ENCODE measurements at places on chromosomes 7 and 10.
A peak's percentile ranks its signal among the peaks of the same experiment; 100 is the strongest.

DNA sequence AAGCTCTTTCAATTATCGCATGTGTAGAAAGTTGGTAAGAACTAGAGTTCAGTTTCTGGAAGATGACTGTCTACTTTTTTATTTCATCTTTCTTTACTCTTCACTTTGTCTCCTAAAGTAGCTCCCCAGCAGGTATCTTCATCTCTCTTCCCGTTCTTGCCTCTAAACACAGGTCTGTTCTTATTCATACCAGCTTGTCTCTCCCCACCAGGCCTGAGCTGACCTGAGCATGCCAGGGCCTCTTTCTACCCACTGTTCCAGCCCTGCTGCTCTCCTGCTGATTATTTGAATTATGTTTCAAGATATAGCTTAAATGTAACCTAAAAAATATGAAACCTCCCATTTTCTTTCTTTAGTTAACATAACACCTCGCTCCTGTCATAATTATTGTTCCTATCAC, 386.1 kb upstream of the LRGUK start:
- DNase-seq = no peak
- H3K4me3 ChIP-seq = no peak overlapping the region
- no peaks in the 10 kb centered on the region for H3K4me1 ChIP-seq
- no peaks in the 10 kb centered on the region for H3K36me3 ChIP-seq

- peaks cover 17% of the 10 kb centered on the region for H3K4me1 ChIP-seq
- H3K27me3 ChIP-seq = no peaks in the 10 kb centered on the region
- H3K36me3 ChIP-seq = no peaks in the 10 kb centered on the region
- H3K4me3 ChIP-seq = peak overlapping the region; percentile 17
Measured at GRCh38 chr7:2757361-2757903, 69.4 kb downstream of the AMZ1 start.

DNA sequence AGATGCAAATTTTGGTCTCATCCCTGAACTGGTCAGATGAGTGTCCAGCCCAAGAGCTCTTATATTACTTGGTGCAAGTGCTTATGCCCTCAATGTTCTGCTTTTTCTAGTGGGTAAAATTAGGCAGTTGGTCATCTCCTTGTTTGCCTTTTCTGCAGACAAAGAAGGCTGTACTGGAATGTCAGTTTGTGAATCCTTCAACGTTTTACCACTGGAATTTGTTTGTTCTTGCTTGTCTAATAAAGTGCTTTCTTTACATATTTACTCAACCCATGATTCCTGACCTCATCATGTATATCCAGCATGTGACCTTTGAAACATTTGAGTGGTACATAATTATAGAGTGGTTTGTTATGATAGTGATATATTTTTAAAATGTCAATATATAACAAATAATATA, 232.2 kb upstream of the TEX47 start:
- no peaks in the 10 kb centered on the region for H3K27me3 ChIP-seq
- no peaks in the 10 kb centered on the region for H3K36me3 ChIP-seq
- no peak overlapping the region for H3K27ac ChIP-seq
- peaks cover 32% of the 10 kb centered on the region for H3K4me1 ChIP-seq
- no peak for DNase-seq

DNA sequence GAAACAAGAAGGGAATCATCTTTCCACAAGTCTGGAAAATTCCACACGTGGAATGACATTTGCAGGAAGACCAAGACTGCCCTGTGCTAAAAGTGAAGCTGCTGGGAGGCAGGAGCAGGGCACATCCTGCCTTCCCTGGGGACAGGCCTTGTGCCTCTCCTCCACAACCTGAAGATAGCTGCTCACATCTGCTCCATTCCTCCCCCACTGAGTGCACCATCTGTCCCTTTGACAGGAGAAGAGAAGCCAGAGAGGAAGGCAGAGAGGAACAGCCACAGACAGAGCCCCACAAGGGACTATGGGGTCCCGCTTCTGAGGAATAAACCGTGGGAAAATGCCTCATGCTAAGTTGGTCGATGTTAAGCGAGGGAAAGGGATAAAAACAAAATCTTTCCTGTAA, 15.9 kb upstream of the FAM171A1 start:
- no peaks in the 10 kb centered on the region for H3K36me3 ChIP-seq
- no peaks in the 10 kb centered on the region for H3K4me1 ChIP-seq
- H3K27ac ChIP-seq = no peak overlapping the region
- no peaks in the 10 kb centered on the region for H3K27me3 ChIP-seq
- H3K4me3 ChIP-seq = no peak overlapping the region
- DNase-seq = no peak
